Natural killer cell (primary cell): ENCODE measurements at places on chromosomes 2 and 18. TPM values are rescaled to one million over a fixed set of nuclear protein-coding genes. Genes with fewer than 3 reads are reported as not detected.

LYPD1 gene
- not detected for total RNA-seq

TEX44 gene
- total RNA-seq = not detected

SERPINB11 gene
- not detected for total RNA-seq

POTEC gene
- total RNA-seq = not detected
